ENCODE measurements at places on chromosomes 16 and 17.

GRCh38 chr16:67163164-67163998, 1.2 kb upstream of the HSF4 start:
- peak; percentile 62 for DNase-seq

- no peak for DNase-seq
These were observed 442.9 kb downstream of the GRIN2A start for GRCh38 chr16:9739301-9739700.

GRCh38 chr17:4733073-4733531, 1.9 kb downstream of the MED11 start:
- DNase-seq: peak; percentile 72

- DNase-seq: no peak
These were observed 96.7 kb downstream of the CMIP start for GRCh38 chr16:81541314-81541713.

DNA sequence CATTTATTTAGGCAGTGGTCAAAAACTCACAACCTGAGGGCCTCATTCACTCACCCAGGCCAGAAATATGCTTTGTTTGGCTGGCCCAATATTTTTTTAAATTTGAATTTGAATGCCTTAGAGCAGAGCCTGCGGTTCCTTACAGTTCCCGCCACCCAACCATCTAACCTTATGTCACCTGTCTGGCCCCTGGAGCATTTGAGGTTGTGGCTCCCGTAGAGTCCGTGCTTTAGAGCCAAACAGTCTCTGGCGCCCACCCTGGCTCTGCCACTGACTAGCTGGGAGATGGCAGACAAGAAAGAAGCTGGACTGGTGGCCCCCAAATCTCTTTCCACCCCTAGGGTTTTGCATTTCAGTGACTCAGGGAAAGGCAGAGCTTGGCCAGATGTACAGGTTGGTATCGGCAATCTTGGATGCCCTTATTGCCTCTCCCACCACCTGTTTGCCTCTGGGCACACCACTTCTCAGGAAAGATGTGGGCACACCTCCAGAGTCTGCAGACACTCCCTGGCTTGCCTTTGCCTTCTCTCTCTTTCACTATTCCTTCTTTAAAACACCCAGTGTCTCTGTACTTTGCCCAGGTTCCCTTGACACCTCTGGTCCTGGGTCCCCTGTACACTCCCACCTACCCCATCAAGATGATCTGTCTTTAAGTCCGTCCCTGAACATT, 1.9 kb upstream of the MAP3K14 start:
- no peak for DNase-seq

GRCh38 chr16:9334103-9334502, 242.7 kb downstream of the HAPSTR1 start:
- DNase-seq: no peak

DNA sequence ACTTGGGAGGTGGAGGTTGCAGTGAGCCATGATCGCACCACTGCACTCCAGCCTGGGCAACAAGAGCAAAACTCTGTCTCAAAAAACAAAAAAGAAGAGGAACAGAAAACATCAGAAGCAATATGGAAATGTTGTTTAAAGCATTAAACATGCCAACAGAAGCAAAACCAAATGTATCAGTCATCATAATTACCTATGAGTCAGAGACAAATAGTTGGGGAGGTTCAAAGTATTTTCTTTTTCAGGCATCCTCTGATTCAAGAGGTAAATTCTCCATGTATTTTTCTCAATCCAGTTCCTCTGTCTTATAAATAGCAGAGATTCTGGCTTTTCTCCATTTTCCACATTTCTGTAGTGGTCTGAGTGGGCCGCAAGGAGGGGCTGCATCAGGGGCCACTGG, 2.1 kb upstream of the TM4SF5 start:
- DNase-seq: no peak

- no peak for DNase-seq
These were observed 513 bp upstream of the TBX21 start for GRCh38 chr17:47732399-47733046.

- peak; percentile 56 for DNase-seq
These were observed 22.0 kb downstream of the KPNA2 start for GRCh38 chr17:68057531-68057952.

DNA sequence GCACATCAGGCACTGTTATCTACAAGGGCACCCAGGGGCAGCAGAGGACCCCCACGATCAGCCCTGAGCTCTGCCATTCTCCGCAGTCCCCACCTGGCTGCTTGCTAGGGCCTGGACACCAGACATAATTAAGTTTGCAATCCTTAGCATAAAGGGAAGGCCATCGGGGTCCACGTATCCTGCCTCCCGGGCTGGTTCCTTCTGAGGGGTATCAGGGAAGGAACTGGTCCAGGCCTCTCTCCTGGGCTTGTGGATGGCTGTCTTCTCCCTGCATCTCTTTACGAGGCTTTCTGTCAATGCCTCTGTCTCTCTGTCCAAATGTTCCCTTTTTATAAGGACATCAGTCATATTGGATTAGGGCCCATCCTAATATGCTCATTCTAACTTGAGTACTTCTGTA, 77.8 kb downstream of the CYLD start:
- no peak for DNase-seq

DNA sequence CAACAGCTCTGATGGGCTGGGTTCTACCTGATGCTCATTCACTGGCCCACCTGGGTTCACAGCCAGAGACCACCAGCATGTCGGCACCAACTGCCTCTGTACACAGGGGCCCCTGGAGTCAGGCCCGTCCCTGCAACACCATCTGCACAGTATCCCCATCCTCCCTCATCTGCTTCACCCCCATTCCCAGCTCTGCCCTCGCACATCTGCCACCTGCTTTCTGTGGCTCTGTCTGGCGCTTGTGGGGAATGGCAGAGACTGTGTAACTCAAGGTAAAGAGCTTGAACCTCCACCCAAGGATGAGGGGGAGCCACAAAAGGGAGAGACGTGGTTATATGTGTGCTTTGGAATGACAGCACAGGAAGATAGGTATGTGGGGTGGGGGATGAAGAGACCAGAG, 27.2 kb downstream of the SMPD3 start:
- no peak for DNase-seq

DNA sequence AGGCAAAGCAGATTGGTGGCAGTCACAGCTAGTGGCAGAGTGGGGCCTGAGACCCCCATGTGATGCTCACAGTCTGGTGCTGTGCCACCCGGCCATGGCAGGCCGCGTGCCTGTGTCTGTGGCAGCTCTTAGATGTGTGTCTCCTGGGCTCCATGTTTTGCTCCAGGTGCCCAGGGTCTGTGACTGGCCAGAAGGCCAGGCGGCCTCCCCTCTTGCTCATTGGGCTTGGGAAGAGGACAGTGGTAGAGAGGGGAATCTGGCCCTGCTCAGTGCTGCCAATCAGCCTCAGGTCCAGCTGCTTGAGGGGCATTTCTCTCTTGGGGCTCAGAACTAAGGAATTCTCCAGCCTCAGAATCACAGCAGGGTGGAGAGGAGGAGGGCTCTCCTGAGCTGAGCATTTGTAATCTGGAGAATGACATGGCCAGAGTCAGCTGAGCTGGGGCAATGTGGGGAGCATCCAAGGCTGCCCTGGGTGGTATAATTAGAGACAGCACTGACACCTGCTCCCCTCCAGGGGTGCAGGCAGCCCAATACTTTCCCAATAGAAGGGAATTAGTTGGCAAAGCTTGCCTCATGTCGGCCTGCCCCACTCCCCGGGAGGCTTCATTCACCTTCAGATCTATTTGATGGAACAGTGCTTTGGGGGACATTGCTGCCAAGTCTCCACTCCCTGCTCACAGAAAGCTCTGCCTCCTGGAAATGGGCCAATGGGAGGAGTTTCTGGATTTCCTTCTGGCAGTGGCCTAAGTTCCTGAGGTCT, 2.7 kb upstream of the LASP1NB start:
- peak; percentile 55 for DNase-seq

DNA sequence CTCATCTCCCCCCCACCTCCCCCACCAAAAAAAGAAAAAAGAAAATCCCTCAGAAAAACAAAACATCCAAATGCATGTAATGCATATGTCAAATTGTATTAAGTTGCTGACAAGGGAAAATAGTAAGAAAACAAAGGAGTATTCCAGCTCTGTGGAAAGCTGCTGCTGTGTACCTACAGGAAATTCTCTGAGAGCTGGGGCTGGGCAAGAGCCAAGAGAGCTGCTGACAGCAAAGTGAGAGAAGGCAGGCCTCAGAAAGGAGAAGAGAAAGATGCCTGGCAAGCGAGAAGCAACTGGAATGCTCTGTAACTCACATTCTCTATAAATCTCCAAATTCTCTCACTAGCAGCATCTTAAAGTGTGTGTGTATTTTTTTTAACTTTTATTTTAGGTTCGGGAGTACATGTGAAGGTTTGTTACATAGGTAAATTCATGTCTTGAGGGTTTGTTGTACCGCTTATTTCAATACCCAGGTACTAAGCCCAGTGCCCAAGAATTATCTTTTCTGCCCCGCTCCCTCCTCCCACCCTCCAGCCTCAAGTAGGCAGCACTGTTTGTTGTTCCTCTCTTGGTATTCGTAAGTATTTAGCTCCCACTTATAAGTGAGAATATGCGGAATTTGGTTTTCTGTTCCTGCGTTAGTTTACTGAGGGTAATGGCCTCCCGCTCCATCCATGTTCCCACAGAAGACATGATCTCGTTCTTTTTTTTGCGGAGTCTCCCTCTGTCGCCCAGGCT, 24.4 kb downstream of the CNTROB start:
- DNase-seq: no peak

GRCh38 chr17:28864991-28865849, 10.4 kb downstream of the ERAL1 start:
- peak; percentile 98 for DNase-seq

- no peak for DNase-seq
These were observed 10.1 kb downstream of the KRT33A start for GRCh38 chr17:41340494-41340893.

DNA sequence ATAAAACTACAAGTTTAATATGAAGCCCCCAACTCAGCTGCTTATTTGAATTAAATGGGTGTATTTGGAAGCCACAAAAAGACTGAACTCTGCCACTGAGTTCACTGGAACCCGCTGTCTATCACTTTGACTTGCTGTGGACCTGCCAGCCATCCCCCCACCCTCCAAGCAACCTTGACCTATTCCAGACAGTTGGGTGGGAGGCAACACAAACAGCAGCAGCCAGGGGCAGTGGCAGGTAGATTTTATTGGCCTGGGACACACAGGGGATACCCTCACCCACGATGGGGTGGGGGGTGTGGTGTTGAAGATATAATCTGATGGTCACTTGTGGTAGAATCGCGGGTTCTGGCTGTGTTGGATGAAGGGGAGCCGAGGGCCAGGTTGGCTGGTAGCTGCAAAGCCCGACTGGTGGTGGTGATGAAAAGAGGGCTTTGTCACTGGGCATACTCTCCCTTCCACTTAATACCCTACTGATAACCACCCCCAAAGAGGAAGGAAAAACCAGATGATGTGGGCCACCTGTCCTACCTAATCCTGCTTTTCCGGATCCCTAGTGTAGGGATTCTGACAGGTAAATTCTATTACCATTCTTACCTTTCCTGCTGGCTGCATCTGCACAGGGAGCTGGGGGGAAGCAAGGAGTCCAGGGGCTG, 2.6 kb downstream of the GPS2 start:
- DNase-seq: no peak

- no peak for DNase-seq
These were observed 235.7 kb downstream of the PMP22 start for GRCh38 chr17:15029469-15029868.

DNA sequence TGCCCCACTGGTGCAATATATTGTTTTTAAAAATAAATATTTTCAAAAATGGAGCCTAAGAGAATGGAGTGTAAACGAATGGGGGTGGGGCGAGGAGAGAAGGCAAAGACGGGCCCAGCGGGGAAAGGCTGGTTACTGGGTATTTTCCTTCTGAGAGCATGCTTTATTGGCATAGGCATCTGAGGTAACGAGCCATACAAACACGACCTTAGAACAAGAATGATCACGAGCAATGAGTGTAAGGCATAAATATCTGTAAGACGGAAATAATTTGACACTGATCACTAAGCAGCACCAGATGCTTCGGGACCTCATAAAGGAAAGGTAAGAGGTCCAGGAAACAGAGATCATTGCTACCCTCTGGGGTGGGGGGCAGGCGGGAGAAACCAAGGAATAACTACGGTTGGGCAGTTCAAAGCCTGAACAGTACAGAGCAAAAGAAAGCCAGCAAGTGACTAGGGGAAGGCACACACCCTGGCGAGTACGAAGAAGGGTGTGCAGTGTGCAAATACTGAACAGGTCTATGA, 959 bp downstream of the SSH2 start:
- peak; percentile 80 for DNase-seq

DNA sequence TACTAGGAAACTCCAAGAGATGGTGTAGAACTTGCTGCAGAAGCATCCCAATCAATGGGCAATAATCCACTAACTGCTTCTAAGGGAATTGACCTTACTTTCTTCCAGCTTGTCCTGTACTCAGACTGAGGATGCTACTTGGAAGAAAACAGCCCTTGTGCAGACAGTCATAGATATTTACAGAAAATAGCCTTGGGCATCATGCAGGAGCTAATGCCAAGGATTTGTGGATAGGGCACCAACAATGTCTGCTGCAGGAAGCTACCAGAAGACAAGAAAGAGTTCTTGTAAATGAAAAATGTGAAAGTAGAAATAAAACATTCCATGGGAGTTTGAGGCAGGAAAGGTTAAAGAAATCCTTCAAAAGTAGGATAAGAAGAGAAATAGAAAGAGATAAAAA, 21.5 kb upstream of the CSNK2A2 start:
- no peak for DNase-seq

DNA sequence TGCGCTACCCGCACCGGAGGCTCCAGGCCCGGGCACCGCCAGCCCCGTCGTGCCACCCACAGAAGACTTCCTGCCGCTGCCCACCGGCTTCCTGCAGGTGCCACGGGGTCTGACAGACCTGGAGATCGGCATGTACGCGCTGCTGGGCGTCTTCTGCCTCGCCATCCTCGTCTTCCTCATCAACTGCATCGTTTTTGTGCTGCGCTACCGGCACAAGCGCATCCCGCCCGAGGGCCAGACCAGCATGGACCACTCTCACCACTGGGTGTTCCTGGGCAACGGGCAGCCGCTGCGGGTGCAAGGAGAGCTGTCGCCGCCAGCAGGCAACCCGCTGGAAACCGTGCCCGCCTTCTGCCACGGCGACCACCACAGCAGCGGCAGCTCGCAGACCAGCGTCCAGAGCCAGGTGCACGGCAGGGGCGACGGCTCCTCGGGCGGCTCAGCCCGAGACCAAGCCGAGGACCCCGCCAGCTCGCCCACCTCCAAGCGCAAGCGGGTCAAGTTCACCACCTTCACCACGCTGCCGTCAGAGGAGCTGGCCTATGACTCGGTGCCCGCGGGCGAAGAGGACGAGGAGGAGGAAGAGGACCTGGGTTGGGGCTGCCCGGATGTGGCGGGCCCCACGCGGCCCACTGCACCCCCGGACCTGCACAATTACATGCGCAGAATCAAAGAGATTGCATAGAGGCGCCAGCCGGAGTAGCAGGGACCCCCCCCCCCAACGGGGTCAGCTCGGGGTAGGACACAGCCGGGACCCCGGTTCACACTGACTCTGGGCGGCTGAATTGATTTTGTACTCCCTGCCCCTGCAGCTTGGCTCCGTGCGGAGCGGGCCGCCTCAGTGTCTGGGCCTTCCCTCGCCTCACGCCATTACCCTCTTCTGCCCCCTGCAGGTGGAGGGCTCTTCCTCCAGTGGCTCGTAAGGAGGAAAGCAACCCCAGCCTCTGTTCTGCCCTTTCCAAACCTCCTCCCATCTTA, 58.5 kb downstream of the TMEM132E start:
- peak; percentile 89 for DNase-seq

- no peak for DNase-seq
These were observed 439.8 kb upstream of the EEF2KMT start for GRCh38 chr16:5537347-5537746.

Measured in hematopoietic multipotent progenitor cell treated with erythropoietin and hydrocortisone succinate and interleukin-3 and kit ligand, for 6 days (in vitro differentiated cells).